ENCODE measurements at places on chromosomes 12 and 14.
A peak's percentile ranks its signal among the peaks of the same experiment; 100 is the strongest.

DNA sequence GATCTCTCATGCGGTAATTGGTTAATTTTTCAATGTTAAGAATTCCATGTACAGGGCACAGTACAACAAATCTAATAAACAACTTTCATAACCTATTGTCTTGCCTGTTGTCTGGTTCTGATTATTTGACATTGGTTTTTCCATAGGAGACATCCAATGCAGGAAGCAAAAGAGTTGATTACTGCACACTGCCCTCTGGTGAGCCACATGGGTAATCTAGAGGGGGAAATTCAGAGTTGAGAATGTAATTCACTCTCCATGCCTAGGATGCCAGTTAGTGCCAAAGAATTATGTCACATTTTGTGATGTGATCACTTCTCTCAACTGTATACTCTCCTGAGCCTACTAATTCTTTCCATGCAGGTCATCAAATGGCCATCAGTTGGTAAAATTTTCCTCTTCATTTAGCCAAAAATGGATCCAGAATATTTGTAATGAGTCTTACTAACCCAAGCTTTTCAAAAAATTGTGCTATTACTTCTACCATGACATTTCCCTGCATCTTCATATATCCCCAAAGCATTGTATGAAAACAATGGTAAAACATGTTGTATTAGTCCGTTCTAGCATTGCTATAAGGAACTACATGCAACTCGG, 17.7 kb upstream of the CCDC91 start:
- no peak for DNase-seq

GRCh38 chr12:51027342-51027835, 1.2 kb upstream of the SLC11A2 start:
- no peak for DNase-seq

DNA sequence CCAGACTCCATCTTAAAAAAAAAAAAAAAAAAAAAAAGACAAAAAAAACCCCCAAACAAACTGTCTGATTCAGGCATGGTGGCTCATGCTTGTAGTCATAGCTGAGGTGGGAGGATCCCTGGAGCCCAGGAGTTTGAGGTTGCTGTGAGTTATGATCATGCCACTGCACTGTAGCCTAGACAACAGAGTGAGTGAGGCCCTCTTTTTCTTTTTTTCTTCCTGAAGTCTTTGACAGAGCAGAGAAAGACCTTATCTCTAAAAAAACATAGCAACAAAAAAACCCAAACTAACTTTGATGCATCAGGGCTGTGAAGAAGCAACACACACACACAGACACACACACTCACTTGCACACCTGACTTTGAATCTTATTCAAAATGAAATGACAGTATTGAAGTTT, 7.7 kb upstream of the AMN1 start:
- DNase-seq, result peak; percentile 95

- DNase-seq, result no peak
These were observed 40.5 kb upstream of the GPR68 start for GRCh38 chr14:91284791-91285548.

DNA sequence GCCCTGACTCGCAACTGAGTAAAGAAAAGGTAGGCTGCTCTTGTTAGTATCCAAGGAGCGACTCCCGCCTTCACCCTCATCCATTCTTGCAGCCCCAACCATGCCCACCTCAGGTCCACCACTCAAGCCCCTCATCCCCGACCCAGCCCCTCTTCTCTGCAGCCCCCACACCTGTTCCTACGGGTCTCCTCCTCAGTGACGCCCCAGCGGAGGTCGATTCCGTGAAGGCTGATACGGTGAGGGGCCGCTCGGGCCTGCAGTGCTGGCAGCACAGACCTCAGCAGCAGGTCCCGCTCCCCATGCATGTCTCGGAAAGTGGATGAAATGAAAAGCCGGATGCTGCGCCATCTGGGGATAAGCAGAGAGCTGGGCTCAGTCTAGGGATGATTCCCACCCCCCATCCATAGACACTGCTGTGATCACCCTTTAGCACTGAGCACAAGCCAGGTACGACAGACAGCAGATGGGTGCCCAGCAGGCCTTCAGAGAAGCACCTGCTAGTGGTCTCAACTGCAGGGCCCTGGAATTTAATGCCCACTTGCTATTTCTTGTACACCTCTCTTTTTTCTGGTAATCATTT, 26.9 kb downstream of the TEP1 start:
- no peak for DNase-seq

DNA sequence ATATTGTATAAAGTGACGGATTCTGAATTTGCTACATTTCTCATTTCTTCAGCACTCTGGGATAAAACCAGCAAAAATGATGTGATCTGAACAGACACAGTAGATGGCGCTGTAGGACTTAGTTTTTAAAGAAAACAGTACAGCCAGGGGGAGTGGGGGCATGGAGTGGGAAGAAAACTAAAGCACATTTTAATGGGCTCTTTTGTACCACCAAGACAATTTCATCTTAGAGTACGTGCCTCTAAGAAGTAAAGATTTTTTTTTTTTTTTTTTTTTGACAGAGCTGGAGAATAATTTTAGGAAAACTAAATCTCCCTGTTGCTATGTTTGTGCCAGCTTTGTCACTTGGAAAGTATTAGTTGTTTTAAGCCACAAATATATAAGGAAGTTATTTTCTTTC, 124.4 kb downstream of the RAD51B start:
- peak; percentile 58 for DNase-seq

GRCh38 chr12:54351341-54351740, 12.9 kb downstream of the GPR84 start:
- no peak for DNase-seq

DNA sequence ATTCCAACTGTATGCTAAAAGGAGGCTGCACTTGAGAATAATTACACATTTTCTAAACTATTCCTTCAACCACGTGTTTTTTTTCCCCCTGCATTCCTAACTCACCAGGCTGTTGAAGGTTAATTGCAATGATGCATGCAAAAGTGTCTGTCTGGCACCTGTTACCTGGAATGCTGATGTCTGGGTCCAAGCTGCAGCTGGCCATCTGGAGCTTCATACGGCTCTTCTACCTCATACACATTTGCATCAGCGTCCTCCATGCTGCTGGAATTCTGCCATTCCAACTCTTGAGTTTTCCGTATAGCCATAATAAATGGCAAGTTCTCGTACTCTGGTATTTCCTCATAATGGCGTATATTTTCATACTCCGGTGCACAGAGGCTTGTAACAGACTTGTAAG, 8.6 kb downstream of the FGD6 start:
- DNase-seq, result no peak

DNA sequence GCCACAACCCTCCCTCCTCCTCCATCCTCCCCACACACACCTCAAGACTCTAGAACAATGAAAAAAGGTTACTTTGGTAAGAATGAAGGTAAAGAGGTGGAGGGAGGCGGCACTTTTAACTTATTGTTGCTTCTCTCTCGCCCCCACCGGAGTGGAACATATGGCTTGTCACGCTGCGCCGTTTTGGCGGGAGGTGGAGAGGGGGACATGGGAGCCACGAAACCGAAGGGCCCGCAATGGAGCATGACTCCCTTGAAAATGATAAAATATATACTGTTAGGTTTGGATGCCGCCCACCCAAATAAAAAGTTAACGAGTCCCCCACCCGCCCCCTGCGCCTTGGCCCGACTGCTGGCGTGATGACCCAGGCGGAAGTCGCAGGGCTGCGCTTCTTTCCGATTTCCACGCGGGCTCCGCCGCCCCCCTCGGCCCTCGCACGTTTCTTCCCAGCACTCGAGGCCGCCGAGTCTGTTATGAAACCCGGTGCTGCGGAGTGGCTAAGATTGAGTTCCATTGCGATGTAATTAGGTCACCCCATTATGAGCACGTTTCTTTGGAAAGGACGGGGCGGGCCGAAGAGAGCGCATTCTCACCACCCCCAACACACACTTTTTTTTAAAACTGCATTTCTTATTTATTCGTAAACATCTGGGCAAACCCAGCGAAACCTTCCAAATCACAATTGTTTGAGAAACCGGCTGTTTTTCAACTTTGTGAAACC, 1.4 kb upstream of the ZFP36L1 start:
- DNase-seq, result peak; percentile 94

DNA sequence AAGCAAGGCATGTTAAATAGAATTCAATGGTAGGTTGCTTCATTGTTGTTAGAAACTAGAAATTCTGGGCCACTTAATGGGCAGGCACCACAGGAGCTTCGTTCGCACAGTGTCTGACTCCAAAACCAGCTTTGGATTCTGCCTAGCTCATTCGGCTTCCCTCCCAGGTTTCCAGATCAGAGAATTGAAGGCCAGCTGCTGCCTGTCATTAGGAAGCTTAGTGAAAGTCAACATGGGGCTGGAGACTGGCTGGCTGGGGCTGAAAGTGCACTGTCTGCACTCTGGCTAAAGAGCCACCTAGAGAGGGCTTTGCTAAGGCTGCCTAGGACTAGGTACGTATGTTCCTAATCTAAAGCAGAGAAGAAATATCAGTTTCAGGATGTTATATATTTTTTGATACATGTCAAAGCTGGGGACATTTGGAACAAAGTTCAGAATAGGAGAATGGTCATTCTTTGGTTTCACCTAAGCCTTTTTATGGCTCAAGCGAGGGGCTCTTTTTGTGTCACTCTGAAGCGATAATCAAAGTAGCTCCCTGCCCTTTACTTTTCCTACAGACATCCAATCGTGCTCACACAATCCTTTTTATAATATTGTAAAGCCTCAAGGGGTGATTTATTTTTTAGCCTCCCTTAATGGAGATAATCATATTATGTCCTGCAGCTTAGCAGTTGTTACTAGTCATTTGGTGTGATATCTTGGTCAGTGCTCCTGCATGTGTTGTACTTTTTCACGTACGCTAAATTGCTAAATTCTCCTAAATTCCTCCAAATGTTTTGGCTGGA, 238.5 kb upstream of the NAV3 start:
- no peak for DNase-seq

DNA sequence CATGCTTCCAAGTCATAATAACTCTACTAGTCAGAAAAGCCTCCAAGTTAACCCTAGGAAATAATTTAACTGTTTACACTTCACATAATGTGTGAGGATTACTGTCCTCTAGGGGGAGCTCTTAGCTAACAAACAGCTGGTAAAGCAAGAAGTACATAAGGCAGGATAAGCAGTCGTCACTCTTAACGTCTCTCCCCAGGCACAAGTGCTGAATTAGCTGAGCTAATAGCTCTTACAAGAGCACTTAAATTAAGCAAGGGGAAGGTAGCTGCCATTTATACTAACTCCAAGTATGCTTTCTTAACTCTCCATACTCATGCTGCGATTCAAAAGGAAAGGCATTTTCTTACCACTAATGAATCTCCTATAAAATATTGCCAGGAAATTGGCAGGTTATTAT, 79.3 kb upstream of the TSPAN11 start:
- DNase-seq, result peak; percentile 73

- no peak for DNase-seq
These were observed 116.4 kb downstream of the LRIG3 start for GRCh38 chr12:58803908-58804307.

- DNase-seq, result no peak
These were observed 32.0 kb downstream of the DAO start for GRCh38 chr12:108911915-108912314.

GRCh38 chr12:45354399-45354798, 138.5 kb downstream of the ANO6 start:
- DNase-seq, result no peak

GRCh38 chr12:47032644-47033043, 46.8 kb upstream of the PCED1B start:
- DNase-seq, result peak; percentile 69
